Right ventricle myocardium inferior (tissue), 1 donor: ENCODE measurements at places on chromosomes 11 and 22. TPM values are rescaled to one million over a fixed set of nuclear protein-coding genes. Genes with fewer than 3 reads are reported as not detected.

DNA sequence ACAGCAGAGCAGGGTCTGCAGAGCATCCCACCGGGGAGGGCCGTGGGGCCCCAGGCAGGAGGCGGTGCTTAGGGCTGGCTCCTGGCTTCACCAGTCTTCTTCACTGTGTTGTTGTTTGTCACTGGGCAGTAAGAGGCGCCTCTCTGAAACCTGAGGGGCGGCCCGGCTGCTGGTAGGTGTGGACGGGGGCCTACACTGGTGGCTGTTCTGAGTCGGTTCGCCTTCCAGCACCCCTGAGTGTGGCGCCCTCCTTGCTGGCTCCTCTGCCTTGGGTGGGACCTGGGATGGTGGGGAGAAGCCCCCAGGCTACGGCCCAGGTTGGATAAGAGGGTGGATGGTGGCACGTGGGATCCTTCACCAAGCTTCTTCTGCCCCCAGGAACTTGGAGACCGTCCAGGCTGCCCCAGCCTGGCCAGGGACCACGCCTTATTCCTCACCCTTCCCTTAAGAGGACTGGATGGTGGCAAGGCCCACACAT is 10.4 kb upstream of the GRAMD4 start:
- no peak for DNase-seq

- no peak for DNase-seq
These were observed 46.8 kb downstream of the PPP2R1B start for GRCh38 chr11:111719379-111719778.

DNA sequence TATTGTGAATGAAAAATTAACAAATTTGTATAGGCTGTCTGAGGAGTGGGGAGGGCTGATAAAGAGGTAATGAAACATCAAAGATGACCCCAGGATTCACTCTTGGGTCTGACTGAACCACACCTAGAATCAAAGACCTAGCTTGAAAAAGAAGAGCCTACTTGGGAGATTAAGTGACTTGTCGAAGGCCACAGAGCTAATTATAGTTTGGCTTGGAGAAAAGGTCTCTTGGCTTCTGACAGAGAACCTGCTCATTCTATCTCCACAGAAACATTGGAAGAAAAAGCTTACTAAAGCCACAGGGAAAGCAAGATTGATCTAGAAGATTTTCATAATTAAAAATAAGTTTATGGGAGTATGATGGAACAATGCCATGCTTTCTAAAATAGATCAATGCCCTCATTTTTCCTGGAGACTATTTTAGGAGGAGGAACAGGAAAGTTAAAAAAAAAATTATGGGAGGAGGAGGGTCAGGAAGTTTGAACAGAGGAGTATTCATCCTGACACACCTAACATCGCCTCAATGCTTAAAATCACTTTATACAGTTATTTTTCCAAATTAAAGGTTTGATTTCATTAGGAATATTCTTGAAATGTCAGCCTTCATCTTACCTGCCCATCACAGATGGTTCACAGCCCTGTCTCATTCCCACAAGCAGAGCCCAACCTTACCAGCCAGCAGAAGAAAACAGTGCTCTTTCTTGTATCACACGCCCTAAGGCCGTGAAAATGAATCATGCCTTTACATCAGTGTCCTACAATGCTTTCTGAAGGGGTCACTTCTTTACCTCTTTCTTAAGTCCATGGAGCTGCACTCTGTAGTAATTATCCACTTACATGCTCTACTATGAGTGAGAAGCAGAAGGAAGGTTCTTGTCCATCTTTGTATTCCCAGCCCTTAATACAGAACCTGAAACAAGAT is 231.1 kb upstream of the MPPED2 start:
- DNase-seq: no peak

- no peak for DNase-seq
These were observed 58.2 kb upstream of the PDE3B start for GRCh38 chr11:14585438-14585837.

DNA sequence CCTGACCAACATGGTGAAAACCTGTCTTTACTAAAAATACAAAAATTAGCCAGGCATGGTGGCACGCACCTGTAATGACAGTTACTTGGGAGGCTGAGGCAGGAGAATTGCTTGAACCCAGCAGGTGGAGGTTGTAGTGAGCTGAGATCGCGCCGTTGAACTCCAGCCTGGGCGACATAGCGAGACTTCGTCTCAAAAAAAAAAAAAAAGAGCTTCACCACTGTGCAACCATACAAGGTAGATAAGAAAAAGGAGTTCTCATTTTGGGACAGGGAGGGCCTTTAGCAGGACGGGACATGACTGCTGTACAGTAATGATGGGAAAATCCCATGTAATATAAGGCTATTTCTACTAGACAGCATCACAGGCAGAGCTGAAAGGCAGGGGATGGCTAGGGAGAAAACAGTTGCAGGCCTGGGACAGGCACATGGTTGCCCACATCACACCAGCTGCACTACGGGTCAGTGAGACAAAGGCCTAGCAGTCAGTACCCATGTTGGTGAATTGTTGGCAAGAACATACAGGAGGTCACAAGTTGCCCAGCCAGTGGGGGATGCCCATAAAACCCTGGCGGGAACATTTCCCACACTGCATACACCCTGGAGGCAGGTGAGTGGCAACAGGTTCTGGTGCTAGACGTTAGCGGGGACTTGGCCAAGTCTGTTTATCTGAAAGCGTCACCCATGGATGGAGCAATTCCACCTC is 5.4 kb downstream of the TANGO2 start:
- peak; percentile 45 for DNase-seq

DNA sequence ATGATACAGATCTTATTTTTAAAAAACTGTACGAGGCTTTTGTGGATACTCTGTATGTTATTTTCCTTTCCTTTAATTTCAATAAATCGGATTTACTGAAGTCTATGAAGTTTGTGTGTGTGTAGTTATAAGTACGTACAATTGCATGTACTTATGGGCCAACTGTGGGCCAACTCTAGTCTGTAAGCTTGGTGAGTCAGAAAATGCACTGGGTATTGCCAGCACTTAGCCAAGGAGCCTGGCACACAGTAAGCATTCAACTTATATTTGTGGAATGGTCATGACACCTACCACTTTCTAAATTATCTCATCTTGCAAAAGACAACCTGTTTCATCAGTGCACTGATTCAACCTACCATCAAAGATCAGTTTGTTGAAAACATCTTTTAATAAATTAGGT is 32.6 kb downstream of the THAP12 start:
- no peak for DNase-seq

- no peak for DNase-seq
These were observed 7.0 kb upstream of the DDX17 start for GRCh38 chr22:38513063-38513462.

GRCh38 chr22:31953261-31953660 is 8.9 kb downstream of the YWHAH start:
- no peak for DNase-seq

- DNase-seq: no peak
These were observed 8.7 kb upstream of the MTFP1 start for GRCh38 chr22:30416837-30417236.

DNA sequence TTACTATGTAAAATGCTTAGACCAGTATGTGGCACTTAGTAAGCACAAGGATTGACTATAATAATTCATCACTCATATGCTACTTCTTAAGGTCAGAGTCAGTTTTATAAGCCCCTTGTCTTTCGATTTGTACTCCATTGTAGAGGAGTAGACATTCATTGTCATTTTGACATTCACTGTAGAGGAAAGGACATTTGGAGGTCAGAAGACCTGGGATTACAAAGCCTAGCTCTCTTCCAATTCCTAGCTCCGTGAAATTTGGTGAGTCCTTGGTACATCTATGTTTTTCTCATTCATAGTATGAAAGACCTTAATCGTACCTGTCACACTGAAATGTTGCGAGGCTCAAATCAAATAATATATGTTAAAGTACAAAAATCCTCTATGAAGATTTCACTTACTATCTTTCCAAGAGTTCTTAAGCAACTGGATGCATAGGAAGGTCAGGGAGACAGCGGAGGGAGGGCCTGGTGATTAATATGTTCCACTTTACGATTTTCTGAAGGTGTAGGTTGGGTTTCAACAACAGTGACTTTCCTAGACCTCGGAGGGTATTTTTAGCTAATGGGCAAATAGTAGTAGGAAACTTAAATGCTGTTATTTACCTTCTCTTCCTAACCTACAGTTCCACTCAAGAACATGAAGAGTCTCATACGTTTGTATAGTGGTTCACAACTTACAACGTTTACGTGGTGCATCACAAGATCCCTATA is 1.4 kb upstream of the EMSY start:
- no peak for DNase-seq

- DNase-seq: peak; percentile 76
These were observed 92.9 kb downstream of the MICAL3 start for GRCh38 chr22:17931400-17931825.

DNA sequence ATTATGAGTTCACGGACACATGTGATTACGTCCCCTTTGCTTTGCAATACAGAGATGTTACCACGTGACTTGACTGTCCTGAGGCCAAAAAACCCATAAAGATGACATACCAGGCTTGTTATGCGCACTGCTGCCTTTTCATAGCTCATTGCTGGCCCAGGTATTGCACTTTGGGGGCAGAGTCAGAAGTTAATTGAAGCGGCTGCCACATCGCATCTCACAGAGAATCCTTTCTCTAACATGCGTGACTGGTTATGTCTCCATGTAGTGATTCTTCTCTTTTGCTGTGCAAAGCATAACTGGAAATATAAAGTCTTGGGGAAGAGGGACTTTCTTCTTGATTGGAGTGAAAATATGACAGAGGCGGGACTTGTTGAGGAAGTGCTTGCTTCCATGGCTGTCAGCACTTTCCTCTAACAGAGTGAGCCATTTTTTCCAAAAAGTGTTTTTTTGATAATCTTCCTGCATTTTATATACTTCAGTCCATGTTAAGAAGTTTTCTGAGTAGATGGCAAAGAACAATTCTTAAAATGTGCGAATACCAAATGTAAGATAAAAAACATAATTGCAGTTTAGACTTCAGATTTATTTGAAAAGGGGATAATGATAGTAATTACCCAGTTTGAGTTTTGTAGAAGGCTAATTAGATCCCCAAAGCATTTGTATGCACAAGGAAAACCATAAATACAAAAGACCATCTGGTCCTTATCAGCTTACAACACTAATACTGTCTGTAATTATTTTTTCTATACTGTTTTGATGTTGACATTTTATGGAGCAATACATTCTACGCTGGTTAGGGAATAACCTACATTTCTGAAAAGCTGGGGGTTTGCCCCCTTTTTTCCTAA is 324.6 kb upstream of the MTNR1B start:
- DNase-seq: no peak

DNA sequence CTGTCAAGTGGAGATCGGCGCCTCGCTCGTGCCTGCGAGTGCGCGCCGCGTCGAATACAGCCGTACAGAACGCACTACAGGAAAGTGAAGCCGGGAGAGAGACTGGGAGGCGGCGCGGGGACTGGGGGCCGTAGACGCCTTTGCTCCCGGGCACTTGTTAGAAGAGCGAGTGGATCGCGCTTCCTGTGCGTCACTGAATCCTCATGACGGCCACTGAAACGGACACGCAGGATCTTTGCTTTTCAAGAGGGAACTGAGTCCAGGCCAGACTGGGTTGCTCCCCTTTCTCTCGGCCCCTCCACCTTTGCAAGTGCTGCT is 314 bp downstream of the RIC8A start:
- no peak for DNase-seq

- DNase-seq: no peak
These were observed 68.6 kb downstream of the MICAL3 start for GRCh38 chr22:17955590-17956379.

GRCh38 chr22:45905924-45906865 is 70.8 kb downstream of the WNT7B start:
- no peak for DNase-seq

GRCh38 chr11:414318-414857 is 411 bp downstream of the SIGIRR start:
- peak; percentile 47 for DNase-seq

DNA sequence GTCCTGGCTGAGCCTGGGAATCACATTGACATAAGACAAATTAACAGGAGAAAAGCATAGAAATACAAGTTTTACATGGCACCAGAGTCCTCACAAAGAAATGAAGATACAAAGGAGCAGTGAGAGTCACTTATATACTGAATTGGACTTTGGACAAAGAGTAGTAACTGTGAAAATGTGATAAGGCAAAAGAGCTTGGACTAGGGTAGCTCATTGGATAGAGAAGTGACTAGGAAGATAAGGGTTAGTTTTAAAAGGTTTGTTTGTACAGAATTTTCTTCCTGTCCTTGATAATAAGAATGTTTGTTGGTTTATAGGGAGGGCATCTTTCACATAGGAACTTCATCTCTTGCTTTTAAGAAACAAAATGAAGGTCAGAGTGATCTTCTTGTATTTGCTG is 17.9 kb upstream of the NUCB2 start:
- DNase-seq: no peak

ISX gene
- total RNA-seq: not detected

SCN3B gene
- 1.2 TPM for total RNA-seq

VSTM5 gene
- 0.08 TPM for total RNA-seq

RIC3 gene
- 11.7 TPM for total RNA-seq

SHISAL1 gene
- 1.5 TPM for total RNA-seq

OR2D2 gene
- total RNA-seq: not detected

PTPN5 gene
- 0.27 TPM for total RNA-seq

PRR5L gene
- 1.6 TPM for total RNA-seq

CDHR5 gene
- not detected for total RNA-seq

NECTIN1 gene
- 20.0 TPM for total RNA-seq

CASP12 gene
- 0.22 TPM for total RNA-seq

SLC2A11 gene
- 20.3 TPM for total RNA-seq

OR2AT4 gene
- total RNA-seq: not detected

MS4A3 gene
- total RNA-seq: not detected

TTLL1 gene
- total RNA-seq: 7.3 TPM

SORL1 gene
- 6.1 TPM for total RNA-seq

PANX3 gene
- total RNA-seq: not detected
